ENCODE measurements at places on chromosomes 11 and 22.

- DNase-seq, result peak; percentile 69
These were observed 24.7 kb upstream of the SLC22A12 start for GRCh38 chr11:64566042-64566914.

DNA sequence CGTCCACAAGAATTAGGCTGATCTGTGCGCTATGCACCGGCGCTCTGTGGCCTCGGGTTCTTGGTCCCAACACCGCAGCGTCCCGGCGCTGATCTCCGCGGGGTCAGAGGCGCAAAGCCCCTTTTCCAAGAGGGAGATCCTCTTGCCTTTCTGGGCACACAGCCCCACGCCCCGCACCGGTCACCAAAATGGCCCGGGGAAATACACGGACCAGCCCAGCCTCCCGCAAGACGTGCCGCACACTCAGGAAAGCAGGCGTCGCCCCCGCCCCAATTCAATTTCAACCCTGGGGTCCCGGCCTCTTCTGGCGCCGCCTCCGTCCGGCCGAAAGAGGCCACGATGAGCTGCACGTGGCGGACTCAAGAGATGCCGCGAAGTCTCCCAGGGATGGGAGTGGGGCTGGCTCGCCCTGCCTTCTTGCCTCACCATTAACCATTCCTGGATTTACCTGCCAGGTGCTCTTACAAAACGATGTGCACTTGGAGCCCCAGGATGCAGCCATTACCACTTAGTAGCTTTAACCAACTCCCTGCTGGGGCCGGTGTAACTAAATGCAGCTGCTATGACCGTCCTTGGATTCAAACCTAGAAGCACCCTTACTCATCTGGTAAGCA lies 10.5 kb downstream of the PIWIL3 start:
- no peak for DNase-seq

- DNase-seq, result no peak
These were observed 24.4 kb upstream of the SHISAL1 start for GRCh38 chr22:44336962-44337677.

- DNase-seq, result no peak
These were observed 59.7 kb upstream of the RAG2 start for GRCh38 chr11:36657610-36658267.

- no peak for DNase-seq
These were observed 11.7 kb downstream of the EIF3L start for GRCh38 chr22:37860796-37861421.

DNA sequence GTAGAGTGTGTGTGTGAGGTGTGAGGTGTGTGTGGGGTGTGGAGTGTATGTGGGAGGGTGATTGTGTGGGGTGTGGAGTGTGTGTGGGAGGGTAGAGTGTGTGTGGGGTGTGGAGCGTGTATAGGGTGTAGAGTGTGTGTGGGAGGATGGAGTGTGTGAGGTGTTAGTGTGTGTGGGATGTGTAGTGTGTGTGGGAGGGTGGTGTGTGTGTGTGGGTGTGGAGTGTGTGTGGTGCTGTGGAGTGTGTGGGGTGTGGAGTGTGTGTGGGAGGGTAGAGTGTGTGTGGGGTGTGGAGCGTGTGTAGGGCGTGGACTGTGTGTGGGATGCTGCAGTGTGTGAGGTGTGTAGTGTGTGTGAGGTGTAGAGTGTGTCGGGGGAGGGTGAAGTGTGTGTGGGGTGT lies 356.1 kb downstream of the CADM1 start:
- no peak for DNase-seq

DNA sequence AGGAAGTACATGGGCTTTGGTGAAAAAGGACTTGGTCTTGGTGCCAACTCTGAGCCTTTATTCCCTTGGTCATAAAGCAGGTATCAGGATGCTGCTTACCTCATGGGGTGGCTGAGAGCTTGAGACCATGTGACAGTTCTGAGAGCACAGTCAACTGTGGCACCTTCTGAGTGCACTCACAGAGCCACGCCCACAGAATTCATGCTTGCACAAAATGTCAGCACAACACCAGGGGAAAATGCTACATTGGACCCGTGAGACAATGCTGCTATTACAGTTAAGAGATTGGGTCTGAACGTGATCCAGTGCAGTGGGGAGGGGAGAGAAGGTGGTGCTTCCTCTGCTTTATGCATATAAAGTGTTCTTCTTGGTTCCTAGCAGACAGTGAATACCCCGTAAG lies 79.5 kb upstream of the SPON1 start:
- peak; percentile 11 for DNase-seq

- DNase-seq, result no peak
These were observed 223.6 kb downstream of the SWAP70 start for GRCh38 chr11:9887472-9887871.

DNA sequence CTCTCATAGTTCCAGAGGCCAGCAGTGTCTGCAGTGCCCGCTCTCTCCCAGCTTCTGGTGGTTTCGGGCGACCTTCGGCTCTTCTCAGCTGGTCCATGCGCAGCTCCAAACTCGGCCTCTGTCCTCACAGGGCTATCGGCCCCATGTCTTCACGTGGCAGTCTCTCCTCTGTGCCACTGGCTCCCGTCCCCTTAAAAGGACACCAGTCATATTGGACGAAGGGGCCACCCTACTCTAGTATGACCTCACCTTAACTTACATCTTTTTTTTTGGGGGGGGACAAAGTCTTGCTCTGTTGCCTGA lies 13.8 kb downstream of the LTO1 start:
- DNase-seq, result no peak

DNA sequence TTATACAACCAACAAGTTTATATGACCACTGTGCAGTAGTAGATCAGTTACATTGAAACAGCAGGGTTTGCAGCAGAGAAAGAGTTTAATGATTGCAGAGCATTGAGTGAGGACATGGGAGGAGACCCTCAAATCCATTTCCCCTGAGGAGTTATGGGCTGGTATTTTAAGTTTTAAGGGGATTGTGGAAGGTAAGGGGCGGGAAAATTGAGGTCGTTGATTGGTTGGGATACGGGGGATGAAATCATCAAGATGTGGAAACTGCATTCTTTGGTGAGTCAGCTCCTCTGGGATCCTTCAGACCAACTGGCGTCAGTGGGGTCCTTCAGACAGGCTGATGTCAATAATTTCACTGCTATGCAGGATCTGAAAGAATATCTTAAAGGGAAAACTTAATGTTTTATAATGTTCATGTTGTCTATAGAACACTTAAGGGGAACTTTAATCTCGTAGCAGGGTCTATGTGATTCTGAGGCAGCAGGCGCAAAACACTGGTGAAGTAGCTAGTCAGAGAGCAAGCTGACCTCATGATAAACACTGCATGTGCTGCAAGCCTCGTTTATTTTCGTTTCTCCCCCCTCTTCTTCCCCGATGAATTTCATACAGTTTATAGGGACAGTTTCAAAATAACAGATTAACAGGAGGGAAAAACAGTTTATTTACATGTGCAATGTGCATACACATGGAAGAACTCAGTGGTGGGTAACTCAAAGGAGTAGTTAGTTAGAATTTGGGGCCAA lies 17.4 kb upstream of the BACE1-AS start:
- no peak for DNase-seq

- DNase-seq, result peak; percentile 54
These were observed 429.3 kb upstream of the CADM1 start for GRCh38 chr11:115933564-115933963.

DNA sequence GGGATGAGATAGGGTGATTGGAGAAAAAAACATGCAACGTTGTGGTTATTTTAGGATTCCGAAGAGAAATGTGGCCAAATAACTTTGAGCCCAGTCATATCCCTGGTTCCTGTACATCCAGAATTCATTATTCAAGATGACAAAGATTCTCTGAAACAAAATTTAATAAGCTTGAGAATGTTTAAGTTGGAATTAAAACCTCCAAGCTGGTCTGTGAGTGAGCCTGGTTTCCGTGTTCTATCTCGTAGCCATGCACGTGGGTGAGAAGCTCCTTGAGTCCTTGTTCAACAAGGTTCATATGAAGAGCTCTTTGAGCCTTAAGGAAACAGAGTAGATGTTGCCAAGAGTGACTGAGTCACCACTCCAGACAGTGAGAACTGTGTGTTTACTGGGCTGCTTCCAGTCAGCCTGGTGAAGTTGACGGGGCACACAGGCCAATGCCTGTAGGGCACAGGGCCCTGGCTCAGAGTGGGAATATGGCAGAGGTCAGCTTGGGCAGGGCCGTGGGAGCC lies 206.5 kb downstream of the NAV2 start:
- DNase-seq, result no peak

- no peak for DNase-seq
These were observed 159.5 kb upstream of the BLID start for GRCh38 chr11:122275508-122275907.

- no peak for DNase-seq
These were observed 6.8 kb downstream of the TBC1D22A start for GRCh38 chr22:46769191-46769675.

GRCh38 chr11:78023426-78023825 lies 350 bp upstream of the KCTD14 start:
- no peak for DNase-seq

GRCh38 chr11:133842730-133843129 lies 2.6 kb downstream of the SPATA19 start:
- no peak for DNase-seq

Data from RPMI8226 (cell line).